ENCODE measurements at places on chromosomes 7 and 10.

DNA sequence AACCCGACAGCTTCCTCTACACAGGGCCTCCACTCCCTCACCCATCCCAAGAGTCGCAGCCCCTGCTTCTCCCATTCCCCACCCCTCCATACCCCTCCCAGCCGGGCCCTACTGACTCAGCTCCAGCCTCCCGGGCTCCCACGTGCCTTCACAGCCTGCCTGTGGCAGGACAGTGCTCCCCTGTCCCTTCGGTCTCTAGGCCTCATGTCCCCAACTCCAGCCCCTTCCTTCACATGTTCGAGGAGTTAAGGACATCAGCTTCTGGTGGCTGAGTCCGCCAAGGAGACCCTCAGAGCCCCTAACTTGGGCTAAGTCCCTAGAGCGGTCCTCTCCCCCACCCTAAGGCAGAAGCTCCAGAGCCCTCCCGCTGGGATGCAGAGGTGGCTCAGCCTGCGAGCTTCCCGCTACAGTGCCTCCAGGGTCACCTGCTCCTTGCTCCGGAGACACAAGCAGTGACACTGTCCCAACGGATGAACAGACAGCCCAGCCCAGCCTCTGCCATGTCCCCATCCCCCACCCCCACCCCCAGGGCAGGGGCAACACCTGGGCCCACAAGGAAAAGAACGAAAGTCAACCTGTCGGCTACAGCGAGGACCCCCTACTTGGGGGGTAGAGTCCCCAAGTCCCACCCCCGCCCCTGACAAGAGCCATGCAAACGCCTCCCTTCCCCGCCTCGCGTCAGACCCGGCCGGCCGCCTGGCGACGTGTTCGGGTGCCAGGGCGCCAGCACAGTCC, 716 bp downstream of the SMARCD3 start:
- DNase-seq = no peak

DNA sequence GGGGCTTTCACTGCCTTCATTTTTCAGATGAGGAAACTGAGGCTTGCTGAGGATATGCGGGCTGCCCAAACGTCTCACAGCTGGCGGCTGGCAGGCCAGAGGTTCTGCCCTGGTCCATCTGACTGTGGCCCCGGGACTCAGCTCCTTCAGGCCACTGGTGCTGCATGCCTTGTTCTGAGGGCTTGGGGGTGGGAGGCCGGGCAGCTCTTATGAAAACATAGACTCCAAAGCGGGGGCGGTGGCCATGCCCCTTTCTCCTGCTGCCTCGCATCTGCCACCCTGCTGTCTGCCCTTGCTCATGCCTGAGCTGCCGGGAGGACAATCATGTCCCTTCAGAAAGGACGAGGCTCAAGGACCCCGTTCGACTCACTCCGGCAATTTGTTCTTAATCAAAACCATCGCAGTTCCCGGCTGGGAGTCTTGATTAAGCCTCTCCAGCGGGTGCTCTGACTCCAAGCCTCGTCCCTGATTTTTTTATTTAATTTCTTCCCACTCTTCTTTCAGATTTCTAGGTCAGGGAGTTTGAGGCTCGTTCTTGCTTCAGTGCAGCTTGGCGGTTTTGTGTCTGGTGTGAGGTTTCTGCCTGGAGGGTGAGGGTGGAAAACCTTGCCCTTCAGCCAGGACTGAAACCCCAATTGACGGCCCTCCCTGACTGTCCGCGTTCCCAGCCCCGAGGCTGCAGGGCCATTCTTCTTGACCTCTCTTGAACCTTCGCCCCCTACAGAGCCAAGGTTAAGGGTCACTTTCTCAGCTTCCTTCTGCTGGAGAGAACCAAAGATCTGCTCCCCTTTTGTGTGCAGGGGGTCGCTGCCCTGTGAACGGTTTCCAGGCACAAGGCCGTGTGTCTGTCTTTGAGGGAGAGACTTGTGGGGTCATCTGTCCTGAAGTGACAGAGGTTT, 120.8 kb downstream of the DNAJB6 start:
- DNase-seq = peak; percentile 61

DNA sequence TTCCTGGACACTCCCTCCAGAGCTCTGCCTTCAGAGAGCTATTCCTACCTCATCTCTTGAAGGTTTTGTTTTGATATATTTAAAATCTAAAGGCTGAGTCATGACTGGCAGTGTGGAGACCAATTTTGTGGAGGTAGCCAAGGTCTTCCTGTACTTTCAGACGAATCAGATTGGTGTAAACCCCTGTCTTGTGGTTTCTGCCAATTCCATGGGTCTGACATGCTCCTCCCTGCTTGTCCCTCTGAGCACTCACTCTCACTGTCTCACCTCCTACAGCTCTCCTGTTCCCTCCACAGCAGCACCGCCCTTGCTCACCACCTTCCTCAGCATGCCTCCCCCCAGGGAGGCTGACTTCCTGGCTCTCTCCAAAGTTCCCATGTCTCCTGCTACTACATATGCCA, 179.8 kb downstream of the NPSR1 start:
- no peak for DNase-seq

DNA sequence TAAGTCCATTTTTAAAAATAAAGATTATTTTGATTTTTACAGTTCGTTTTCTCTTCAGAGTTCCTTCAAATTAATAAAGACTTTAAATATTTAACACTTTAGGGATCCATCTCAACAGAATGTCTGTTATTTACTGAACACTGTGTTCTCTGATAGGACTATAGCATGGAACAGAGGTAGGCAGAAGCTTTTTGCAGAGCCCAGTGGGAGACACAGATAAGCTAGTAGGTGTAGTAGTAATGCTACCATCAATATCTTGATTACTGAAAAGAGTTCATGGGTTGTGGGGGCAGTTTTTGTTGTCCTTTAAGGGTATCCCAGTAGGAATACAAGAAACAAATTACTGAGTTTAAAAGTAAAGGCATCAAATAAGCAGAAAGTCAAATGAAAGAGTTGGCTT, 140.5 kb downstream of the HBP1 start:
- DNase-seq = no peak

DNA sequence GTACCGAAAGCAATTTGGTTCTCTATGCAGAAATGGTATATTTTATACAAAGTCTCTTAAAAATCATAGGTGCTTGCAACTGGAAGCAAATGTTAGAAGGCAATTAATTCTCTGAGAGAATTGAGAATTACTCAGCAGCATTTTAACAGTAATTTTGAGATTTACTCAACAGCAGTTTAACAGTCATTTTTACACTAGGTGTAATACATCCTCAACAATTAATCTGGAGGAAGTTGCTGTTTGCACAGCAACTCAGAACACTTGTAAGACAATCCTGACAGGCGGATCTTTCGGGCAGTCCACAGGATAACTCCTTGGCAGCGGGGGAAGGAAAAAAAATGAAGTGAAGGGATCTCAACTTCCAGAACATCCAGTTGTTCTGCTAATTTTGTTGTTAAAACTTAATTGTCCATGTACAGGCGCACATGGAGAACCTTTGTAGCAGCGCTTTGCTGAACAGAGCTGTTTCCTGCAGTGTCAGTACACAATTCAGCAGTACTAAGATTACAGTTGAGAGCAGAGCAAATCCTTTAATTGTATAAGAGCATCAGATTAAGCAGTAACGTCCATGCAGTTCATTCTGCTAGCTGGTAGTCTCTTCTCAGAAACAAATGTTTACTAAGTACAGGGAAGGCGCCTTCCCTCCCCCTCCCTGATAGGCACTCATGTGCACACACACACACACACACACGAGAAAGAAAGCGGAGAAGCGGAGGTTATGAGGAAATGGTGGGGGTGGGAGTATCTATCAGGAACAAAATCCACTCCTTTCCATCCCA, 43.8 kb downstream of the ENO4 start:
- DNase-seq = no peak

DNA sequence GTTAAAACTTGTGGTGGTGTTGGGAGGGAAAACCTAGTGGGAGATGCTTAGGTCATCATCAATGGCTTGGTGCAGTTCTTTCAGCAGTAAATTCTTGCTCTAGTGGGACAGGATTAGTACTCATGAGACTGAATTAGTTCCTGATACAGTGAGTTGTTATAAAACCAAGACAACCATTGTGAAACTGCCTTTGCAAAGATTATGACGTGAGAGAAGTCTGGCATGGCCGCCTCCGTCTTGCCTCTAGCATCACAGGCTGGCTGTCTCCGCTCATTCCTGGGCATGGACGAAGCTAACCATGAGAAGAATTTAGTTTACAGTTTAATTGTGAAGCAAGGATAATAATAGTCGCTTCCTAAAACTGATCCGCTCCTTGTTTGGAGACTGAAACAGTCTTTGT, 186.4 kb downstream of the KIF20B start:
- no peak for DNase-seq

DNA sequence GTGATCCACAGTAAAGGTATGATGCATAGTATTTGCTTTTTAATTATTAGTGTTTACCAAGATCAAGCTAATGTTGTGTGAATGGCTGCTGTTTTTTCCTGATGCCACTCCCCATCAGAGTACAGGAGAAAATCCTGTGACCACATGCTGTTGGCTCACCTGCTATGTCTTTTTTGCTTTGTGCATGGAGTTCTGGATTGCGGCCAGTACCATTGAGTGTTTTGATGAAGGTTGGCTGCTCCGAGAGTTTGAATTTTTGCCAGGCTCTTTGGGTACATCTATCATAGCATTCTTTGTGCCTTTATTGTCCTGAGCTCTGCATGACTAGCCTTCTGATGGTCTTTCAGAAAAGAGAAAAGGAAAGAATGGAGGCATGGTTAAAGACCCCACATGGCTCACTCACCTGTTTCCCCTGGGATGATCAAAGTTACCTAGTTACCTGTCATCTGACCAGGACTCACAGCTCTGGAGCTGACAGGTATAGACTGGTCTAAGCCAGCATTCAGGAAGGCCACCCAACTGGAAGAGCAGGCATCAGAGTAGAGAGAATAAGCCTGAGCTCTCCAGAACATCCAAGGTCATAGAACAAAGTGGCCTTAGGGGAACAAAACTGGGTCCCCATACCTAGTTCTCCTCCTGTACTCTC, 11.8 kb upstream of the SGPL1 start:
- no peak for DNase-seq

GRCh38 chr10:76405922-76406321, 974.5 kb downstream of the LRMDA start:
- no peak for DNase-seq

DNA sequence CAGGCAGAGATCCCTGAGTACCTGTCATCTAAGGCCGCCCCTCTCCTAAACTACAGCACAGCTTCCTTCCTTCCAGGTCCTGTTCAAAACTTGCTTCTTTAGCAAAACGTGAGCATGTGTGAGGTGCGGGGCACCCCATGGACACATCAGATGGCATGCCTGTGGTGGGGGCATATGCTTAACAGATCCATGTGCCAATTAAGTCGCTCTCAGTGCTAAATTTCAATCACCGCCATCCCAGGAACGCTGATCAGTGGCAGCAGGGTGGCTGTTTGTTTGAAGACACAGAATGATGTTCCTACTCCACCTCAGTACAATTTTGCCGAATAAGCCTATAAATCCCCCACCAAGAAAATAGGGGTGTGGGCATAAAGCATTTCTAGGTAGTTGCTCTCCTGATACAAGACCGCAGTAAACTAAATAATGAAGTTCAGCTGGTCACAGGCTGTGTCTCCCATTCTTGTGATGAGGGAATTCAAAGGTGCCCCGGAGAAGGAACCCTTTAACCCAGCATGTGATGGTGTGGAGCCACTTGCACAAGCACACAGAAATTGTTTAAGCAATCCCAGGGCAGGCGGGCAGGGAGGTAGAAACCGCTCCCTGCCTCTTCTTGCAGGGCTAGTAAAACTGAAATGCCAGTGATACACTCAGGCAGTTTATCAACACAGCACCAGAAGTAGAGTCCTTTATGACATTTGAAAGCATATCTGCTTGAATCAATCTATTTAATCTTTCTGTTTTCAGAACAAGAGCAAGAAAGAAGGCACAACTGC, 205.7 kb downstream of the SORCS1 start:
- DNase-seq = no peak

DNA sequence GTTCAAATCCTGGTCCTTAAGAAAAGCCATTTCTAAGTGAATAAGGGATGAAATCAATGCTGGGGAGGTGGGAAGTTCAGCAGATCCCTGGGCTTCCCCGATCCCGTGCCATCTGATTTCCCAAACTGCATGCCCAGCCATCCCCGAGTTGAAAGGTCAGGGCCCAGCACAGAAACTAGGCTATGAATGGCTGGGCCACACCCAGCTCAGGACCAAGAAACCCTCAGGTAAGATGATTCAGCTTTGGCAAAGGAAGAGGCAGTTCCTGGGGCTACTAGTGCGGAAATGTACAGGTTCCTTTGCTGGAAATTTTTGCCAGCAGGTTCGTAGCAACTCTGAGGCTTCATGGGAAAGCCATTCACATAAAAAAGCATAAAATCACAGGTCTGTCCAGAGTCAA, 182.7 kb downstream of the FAM107B start:
- DNase-seq = no peak

Data from neuronal stem cell (in vitro differentiated cells).